ENCODE measurements at places on chromosomes 5 and 9.

DNA sequence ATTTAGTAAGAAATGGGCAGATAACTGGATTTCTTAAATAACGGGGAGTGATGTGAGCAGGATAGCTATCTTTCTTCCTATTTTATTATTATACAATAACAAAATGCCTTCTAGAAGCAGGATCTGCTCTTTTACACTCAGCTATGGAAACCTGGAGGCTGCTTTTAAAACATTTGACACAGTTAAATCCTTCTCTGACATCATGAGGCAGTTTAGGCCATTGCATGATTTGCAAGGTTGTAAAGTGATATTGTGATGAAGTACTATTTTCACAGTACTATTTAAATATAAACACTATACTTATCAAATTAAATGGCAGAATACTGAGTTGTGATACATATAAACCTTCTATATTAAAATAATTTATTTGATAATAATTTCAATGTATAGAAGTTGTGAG is 93.9 kb downstream of the ZSWIM6 start:
- DNase-seq: no peak

GRCh38 chr9:133863257-133863592 is 125.1 kb upstream of the SARDH start:
- no peak for DNase-seq

DNA sequence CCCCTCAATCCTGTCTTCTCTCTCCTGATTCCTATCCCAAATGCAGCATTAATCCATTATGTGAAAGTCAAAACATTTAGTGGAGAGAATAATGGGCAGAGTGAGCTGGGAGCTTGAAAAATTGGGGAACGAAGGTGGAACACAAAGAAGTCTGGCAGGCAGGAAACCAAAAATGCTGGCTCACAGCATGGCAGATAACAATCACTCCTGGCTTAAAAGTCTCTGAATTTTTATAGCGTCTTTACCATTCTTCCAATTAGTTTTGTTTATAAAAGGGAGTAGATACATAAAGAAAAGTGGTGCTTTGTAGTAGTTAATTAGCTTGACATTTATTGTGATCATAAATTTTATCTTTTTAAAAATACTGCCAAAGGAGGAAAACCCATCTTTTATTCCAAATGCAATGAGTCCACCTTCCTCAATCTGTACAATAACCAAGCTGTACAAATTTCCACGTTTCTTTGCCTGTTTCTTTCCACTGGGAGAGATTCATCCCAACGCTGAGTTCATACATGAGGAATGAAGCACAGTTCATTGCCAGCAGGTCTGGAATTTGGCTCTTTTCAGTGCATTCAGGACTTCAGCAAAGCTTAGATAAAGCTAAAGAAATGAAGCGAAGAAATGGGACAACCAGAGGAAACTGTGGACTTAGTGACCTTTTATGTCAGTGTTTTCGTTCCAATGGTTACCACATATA is 174.7 kb downstream of the HMHB1 start:
- DNase-seq: no peak

DNA sequence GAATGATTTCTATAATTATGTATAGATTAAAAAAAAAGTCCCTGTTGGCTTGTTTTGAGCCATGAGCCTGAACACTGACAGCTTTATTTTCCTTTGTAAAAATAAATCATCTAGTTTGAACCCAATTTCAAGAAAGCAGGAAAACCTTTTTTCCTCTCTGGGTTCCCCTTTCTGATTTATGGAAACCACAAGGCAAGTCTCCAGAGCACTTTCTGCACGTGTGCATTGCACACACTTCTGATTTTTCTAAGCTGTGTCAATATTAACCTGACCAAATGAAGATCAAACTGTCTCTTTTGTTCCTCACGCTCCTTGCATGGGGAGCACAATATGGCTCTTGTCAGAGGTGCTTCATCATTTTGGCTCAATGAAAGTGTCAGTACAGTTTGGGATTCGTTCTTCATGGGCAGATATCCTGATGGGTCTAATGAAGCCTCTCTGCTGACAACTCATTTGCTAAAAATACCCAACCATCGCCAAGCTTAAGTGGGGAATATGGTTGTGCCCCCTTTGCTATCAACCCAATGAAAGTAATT is 39.2 kb upstream of the PCA3 start:
- no peak for DNase-seq

- no peak for DNase-seq
Measured at GRCh38 chr9:698276-698675, 143.2 kb upstream of the DMRT1 start.

DNA sequence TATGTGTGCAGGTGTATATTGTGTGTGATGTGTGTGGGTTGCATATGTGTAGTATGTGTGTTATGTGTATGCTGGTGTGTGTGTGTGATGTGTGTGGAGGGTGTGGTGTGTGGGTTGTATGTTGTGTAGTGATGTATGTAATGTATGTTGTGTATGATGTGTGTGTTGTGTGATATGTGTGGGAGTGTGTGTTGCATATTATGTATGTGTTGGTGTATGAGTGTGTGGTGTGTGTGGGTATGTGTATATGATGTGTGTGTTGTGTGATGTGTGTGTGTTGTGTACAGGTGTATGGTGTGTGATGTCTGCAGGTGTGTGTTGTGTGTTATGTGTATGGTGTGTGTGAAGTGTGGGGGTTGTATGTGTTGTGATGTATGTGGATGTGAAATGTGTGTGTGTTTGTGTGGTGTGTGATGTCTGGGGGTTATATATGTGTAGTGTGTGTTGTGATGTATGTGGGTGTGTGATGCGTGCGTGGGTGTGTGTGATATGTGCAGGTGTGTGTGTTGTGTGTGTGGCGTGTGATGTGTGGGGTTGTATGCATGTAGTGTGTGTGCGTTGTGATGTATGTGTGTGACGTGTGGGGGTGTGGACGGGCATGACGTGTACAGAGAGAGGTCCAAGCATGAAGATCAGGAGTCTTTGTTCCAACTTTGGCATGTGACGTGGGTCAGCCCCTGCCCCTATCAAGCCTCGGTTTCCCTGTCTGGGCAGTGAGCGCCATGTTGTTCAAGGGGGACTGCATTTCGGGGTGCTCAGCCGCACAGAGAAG is 8.5 kb upstream of the CRB2 start:
- no peak for DNase-seq

Data from activated CD8-positive, alpha-beta memory T cell treated with anti-CD3 and anti-CD28 coated beads for 1 hour (primary cell).